GM06990 (cell line): ENCODE measurements at places on chromosomes 2 and 18.

DNA sequence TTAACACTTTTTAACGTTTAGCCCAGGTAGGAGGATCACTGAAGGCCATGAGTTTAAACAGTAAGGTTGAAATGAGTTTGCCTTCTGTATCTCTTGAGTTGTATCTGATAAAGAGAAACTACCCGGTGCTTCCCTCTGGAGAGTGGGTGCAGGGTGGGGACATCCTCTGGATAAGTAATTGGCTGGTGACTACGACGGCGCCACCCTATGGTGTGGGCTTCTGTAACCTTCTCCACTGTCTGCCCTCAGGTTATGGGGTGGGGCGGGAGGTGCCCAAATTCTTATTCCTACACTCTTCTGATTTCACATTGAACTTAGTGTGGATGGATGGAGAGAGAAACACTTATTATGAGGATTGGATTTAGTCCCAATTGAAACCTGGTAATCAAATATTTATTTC is 68.8 kb downstream of the LDLRAD4 start:
- DNase-seq = no peak

DNA sequence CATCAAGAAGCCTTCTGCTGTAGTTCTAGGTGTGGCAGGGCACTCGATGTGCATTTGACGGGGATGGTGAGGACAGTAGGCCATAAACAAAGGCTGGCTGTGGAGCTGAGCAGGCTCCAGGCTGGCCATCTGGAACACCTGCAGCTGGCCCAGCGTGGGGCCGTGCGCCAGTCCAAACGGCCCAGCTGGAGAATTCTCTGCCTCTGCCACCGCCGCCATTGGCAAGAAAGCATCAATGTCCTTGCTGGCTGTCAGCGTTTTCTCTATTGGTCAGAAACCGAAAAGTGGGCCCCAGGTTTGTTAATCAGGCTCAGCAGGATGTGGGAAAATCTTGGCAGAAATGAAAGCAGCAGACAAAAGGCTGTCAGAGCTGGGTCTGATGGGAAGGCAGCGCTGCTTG is 24.0 kb upstream of the CTIF start:
- DNase-seq = no peak

DNA sequence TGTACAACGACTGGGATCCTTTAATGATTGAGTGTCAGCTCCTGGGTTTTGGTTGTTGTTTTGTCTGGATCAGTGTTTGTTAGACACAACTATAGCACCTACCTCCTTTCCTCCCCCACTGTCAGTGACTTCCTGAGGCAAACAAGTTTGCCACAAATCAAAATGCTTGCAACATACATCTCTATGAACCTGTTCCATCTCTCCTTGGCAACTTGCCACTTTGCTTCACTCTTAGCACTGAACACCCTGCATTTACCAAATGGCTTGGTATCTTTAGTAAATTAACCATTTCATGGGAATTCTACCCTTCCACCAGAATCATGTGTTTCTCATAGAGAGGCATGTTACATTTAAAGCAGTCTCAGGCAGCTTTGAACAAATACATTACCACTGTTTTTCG is 301.1 kb upstream of the TANK start:
- DNase-seq = no peak

- peak; percentile 23 for DNase-seq
Measured at GRCh38 chr2:207770602-207771404, 1.1 kb upstream of the FZD5 start.

GRCh38 chr2:224155896-224156295 is 116.8 kb upstream of the SERPINE2 start:
- DNase-seq = no peak

DNA sequence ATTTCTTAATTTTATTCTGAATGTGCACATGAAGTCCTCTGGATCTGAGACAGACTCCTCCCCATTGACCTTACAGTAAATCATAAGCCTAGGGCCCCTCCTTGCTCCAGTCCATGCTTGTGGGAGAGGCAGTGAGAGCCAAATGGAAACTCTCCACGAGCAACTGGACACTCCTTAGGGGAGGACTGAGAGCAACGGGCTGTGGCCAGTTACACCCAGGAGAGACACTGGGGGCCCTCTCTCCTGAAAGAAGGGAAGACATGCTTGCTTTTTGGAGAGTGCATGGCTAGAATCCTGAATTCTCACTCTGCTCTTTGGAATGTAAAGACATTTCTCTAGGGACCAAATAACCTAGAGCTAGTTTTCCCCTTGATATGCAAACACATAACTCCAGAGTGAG is 49.0 kb upstream of the BIN1 start:
- no peak for DNase-seq
